ENCODE measurements at places on chromosomes 16 and 17.

GRCh38 chr16:3793161-3793576, 75.8 kb upstream of the TRAP1 start:
- DNase-seq, result no peak

- DNase-seq, result no peak
Measured at GRCh38 chr17:30379903-30380381, 1.2 kb downstream of the CPD start.

DNA sequence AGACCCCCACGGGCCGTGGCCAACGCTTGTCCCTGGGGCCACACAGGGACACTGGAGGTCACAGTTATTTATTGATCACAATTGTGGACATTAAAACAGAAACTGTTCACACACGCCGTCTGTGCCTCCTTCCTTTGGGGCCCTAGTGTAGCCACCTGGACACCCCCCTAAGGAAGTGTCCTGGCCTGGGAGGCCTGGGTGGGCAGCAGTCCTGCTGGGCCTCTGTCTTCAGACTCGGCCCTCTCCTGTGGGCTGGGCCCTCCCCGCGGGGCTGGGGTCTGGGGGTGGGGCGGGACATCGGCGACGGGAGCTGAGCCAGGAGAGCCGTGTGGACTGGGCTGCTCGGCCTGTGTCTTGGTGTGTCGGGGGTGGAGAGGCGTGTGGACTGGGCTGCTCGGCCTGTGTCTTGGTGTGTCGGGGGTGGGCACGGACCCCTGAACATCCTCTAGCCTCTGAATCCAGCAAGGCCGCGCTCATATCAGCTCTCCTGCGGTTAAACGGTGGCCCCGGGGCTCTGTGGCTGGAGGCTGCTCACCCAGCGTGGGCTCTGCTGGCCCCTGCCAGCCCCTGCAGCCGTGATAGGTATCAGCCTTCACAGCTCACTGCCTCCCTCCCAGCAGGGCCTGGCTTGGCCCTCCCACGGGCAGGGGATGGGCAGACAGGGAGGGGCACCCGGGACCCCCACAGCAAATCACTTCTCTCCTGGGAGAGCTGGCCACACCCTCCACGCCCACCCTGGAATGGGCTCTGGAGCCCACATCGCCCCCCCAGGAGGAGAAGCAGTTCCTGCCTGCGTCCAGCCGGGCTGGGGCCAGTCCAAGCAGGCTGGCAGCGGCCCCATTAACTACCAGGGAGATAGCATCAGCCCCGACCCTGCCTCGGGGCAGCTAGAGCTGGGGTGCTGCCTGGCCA, 1.1 kb upstream of the NHLRC4 start:
- no peak for DNase-seq

- no peak for DNase-seq
Measured at GRCh38 chr17:75902406-75902805, 2.3 kb downstream of the MRPL38 start.

DNA sequence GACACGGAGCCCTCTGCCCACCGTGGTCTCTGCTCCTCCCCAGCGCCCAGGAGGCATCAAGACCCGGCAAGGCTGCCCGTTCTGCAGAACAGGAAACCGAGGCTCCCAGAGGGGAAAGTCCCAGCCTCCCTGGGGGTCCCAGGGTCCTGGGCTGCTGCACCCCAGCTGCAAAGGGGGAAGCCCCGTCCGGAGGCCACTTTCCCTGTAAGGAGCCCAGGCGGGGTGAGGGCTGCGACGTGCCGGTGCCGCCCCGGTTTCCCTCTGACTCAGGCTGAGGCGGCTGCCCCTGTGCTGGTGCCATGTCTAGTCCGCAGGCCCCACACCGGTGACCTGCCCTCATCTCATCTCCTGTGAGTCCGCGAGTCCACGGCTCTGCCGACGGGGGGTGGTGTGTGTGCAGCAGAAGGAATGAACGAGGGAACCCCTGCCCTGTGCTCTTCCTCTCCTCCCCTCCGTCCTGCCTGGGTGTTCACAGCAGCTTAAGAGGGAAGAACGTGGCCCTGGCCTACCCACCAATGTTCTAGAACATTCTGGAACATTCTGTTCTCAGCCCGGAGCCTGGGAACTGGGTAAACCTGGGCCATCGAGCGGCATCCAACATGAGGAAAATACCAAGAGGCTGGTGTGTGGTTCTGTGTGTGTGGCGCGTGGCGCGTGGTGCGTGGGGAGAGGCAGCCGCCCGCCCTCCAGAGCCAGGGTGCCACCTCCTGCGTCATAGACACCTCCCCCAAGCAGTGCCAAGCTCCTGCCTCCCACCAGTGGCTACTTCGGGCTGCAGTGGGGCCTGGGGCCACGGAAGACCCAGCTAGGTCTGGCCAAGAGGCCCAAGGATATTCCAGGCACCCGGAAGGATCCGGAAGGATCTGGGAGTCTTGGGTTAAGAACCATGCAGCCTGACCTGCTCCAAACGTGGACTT, 7.0 kb upstream of the CBFA2T3 start:
- no peak for DNase-seq

GRCh38 chr16:6988846-6989245, 343.8 kb upstream of the RBFOX1 start:
- no peak for DNase-seq

- no peak for DNase-seq
Measured at GRCh38 chr17:29585080-29585751, 4.2 kb downstream of the GIT1 start.

DNA sequence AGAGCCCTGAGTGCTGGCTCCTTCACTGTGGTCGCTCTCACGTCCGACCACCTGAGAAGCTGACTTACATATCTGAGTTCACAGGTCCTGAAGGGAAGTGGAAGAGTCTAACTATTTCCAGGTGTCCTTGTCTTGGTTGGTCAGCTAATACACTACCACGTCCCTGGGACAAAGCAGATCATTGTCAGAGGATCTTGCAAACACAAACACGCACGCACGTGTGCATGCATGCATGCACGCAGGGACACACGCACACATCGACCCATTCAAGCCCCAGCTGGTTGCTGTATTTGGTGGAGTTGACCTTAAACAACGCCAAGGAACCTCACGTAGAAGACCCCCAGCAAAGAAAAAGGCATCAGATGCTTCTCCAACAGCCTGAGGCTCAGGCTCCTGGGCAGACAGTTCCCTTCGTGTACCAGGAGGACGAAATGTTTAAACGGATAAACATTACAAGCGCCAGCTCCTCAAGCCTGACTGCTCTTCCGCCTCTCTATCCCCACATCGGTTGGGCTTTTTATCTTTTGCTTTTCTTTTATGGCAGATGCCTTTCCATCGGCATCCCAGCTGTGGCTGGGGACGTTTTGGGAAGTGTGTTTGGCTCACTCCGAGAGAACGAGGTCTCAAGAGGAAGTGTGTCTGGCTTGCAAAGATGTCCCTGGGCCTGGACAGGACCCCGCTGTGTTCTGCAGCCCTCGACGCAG, 95.8 kb downstream of the TBC1D16 start:
- no peak for DNase-seq

DNA sequence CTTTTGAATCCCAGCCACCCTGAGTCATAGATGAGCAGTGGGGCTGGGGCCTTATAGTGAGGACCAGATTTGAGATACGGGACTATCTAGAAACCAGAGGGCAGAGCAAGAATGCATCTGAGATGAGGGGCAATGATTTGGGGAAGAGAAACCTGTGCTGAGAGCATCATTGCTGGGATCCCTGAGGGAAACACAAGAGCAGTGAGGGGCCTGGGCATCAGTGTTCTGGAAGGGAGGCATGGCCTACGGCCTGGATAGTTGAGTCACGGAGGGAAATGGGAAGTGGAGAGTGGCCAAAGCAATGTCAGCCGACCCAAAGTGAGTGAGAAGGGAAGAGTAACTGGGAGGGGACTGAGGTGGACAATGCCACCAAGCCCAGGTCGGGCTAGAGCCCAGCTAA, 5.2 kb downstream of the CAMTA2 start:
- DNase-seq, result no peak

GRCh38 chr17:14737984-14738651, 437.2 kb downstream of the HS3ST3B1 start:
- no peak for DNase-seq

DNA sequence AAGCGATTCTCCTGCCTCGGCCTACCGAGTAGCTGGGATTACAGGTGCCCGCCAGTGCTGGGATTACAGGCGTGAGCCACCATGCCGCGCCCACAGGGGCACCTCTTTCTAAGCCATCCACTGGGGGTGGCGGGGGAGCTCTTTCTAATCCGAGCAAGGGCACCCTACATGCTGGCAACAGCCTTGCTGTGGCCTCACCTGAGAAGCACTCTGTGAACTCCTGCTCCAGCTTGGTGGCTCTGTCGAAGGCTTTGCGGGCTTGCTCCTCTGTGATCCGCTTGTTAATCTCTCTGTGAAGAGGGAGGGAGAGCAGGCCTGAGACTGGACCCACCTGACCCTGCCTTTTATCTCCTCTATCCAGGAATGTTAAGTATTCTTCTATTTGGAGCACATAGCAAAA, 11.9 kb upstream of the ASGR1 start:
- DNase-seq, result no peak

DNA sequence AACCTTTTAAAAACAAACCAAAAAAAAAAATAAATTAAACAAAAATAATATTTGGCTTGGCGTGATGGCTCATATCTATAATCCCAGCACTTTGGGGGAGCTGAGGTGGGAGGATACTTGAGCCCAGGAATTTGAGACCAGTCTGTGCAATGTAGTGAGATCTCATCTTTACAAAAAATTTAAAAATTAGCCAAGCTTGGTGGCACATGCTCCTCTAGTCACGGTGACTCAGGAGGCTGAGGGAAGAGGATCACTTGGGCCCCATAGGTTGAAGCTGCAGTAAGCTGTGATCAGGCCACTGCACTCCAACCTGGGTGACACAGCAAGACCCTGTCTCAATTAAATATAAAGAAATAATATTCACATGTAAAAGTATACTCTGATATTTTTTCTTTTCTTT, 12.2 kb downstream of the GNGT2 start:
- DNase-seq, result no peak

GRCh38 chr17:77609553-77610517, 348.7 kb upstream of the TNRC6C start:
- DNase-seq, result peak; percentile 72

- no peak for DNase-seq
Measured at GRCh38 chr16:79393127-79393526, 207.4 kb downstream of the MAF start.

DNA sequence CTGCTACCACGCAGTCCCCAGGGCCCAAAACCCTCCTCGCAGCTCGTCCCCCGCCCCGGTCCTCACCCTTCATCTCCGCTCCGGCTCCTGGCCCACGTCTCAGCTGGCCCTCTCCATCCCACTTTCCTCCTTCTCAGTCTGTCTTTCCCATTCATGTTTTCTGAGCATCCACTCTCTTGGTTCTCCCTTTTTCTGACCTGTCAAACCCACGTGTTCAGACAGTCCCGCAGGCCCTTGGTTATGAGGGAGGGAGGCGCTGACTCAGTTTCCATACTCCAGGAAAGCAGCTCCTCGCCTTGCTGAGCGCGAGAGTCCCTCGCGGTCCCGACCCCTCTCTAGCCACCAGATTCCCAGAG, 392 bp upstream of the HID1 start:
- DNase-seq, result no peak

Data from activated CD4-positive, alpha-beta memory T cell treated with anti-CD3 and anti-CD28 coated beads, Interleukin-2, amount 10 ng/mL, durations not matched to agents 7 days and 5 days (primary cell).